ENCODE measurements at places on chromosomes 2 and 18.

DNA sequence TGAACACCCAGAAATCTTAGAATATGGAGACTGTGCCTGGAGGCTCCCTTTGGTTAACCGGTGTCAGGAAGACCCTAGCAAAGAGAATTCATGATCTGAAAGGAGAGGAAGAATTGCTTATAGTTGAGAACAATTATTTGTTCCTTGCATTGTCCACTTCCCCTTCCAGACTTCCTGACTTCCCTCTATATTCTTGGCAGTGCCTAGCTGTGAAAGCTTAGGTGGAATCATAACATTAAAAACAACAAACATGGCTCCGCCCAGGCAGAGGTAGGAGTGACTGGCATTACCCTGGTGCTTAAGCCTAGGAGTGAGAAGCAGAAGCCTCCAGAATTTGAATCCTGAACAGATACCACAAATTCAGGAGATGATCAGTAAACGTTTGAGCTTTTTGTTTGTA is 1.9 kb downstream of the TTL start:
- DNase-seq = no peak

GRCh38 chr2:196528486-196529223 is 110.9 kb upstream of the CCDC150 start:
- no peak for DNase-seq

DNA sequence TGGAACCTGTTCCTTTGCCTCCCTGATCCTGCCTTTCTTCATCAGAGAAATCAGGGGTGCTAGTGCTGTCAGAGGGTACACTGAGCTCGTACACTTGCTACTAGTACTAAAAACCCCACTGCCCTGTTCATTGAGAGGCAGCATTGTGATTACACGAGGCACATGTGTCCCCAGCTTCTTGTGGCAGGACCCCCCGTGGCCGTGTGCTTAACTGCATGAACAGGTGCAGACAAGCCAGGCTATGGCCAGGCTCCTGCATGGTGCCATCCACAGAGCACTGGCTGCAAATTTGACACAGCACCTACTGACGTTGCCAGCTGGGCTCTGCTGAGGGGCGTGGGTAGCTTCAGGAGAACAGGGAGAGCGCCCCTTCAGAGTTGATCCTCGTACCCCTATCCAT is 248.4 kb downstream of the GLI2 start:
- no peak for DNase-seq

GRCh38 chr2:122239440-122239839 is 484.0 kb downstream of the TSN start:
- no peak for DNase-seq

DNA sequence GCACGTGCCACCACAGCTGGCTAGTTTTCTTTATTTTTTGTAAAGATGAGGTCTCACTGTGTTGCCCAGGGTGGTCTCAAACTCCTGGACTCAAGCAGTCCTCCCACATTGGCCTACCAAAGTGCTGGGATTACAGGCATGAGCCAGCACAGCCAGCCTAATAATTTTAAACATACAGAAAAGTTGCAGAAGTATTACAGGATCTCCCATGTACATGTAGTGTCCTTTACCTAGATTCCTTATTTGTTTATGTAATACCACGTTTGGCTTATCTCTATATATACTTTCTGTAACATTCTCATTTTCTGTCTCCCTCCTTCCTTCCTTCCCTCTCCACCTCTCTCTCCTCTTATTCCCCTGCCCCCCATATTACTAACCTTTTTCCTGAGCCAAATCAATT is 41.7 kb downstream of the PPM1B start:
- DNase-seq = no peak

DNA sequence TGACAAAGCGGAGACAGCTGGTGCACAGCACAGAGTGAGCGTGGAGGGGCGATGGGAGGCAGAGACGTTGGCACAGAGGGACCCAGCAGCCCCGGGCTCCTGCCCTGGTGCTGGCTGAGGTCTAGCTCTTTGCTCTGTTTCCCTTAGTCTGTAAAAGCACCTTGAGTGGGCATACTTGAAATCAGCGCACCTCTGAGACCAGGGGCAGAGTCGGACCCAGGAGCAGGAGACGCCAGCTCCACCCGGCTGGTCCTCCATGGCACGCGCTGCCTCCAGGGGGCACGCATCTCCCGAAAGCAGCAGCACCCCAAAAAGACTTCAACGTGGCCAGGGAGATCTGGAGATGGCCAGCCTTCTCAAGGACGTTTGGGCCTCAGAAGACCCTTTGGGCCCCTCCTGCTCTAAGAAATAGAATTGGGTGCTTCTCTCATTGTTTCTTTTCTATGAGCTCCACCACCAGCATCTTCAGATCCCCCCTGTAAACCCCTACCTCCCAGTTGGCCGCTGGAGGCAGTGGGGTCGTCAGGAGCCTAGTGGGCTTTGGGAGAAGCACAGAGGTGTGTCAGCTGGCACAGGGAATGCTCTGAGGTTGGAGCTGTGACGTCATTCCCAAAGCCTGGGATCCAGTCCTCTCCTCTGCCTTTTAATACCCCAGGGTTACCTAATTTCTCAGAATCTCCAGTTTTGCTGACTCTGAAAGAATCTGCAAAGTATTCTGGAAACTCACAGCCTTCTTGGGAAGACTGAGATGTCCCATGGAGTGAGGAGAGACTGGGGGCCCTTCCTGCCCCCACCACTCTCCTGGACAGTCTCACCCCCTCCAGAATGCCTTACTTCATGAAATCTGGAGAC is 58.9 kb downstream of the CIB4 start:
- DNase-seq = peak; percentile 10

- no peak for DNase-seq
Observed at GRCh38 chr18:74141667-74142066, 6.0 kb downstream of the FBXO15 start.

Data from femur (tissue), 1 donor.